GF-D8 (cell line): ENCODE measurements at places on chromosomes 7 and 10.

DNA sequence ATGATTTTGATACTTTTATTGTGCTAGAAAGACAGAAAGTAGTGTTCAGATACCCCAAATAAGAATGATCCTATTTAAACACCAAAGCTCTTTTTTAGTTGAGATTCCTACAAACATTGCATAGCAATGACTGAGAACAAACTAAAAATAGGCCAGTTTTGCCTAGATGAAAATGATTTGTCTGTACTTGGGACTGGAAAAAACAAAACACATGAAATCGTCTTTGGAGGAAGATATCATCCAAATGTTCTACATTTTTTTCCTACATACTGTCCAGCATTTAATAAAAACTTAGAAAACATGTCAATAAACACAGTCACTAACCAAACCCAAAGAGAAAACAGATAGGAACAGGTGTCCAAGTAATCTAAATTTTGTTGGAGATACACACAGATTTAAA lies 111.6 kb upstream of the MEOX2 start:
- no peak for DNase-seq

DNA sequence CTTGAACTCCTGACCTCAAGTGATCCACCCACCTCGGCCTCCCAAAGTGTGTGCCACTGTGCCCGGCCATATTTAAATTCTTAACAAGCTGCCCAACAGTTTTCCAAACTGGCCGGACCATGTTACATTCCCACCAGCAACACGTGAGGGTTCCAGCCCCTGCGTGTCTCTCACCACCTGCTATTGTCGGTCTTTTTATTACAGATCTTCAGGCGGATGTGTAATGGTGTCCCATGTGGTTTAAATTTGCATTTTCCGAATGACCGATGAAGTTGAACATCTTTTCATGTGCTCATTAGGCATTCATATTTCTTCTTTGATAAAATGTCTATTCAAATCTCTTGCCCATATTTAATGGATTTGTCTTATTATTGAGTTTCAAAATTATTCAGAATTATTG lies 11.5 kb downstream of the ELFN1 start:
- DNase-seq, result no peak

DNA sequence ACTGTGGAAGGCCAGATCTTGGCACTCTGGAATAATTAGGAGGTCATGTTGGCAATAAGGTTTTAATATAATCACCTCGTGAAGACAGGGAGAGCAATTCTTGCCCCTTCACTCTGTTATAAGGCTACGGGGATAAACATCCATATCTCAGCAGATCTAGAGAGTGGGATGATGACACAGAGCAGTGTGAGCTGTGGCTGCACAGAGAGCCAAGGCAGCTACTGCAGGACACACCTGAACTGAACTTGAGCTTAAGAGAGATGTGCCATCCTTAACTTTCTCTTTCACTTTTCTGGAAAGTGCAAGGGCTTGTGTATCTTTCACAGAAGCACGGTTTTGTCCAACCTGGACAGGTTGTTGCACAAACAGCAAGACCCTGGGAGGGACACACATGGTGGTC lies 174.7 kb downstream of the GATA3 start:
- DNase-seq, result no peak

GRCh38 chr10:71309919-71310318 lies 9.1 kb upstream of the SLC29A3 start:
- no peak for DNase-seq

DNA sequence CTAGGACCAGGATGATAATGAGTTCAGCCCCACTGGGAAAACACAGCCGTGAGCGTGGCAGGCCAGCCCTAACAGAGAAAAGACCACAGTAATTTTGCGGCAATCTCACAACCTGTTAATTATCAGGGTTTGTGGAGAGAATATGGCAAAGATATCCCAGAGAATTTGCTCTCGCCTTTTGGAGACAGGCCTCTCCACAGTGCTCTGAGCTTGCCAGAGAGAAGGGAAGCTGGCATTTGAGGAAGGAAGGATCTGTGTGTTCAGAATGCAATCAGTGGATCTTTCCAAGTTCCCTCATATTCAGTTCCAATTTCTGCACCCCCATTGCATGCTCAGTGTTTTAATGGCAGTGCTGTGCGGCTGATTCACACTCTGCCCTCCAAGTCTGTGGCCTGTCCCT lies 60.2 kb downstream of the PLPP4 start:
- DNase-seq, result no peak

- DNase-seq, result no peak
These were observed 164.4 kb upstream of the FEZF1 start for GRCh38 chr7:122468945-122469344.

- DNase-seq, result no peak
These were observed 183.4 kb downstream of the SORCS3 start for GRCh38 chr10:104824380-104825006.

GRCh38 chr10:84525120-84525806 lies 196.9 kb downstream of the CCSER2 start:
- DNase-seq, result no peak

DNA sequence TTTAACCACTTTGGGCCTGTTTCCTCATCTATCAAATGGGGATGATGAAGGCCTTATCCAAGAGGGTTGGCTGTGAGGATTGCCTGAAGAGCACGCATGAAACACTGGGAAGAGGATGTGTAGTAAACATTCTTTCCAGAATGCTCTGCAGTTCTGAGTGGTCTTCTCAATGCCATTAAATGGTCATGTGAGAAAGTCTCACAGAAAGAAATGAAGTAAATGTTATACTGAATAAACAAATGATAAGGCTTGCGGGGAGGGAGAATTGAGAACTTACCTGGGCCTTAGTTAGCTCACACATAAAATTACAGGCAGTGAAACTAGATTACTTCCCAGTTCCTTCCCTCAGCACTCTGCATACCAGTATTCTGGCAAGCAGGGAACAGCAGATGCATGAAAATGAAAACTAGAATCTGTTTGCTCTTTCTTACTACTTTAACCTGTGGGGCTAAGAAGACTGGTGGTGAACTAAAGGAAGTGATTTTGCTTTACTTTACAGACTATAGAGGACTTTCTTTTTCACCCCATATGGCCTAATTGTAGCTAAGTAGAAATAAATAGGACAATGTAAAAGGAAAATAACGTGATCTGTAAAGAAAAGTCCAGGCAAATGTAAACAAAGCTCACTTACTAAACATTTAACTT lies 135.3 kb upstream of the CCDC6 start:
- DNase-seq, result no peak
